ENCODE measurements at places on chromosomes 13 and 19.

DNA sequence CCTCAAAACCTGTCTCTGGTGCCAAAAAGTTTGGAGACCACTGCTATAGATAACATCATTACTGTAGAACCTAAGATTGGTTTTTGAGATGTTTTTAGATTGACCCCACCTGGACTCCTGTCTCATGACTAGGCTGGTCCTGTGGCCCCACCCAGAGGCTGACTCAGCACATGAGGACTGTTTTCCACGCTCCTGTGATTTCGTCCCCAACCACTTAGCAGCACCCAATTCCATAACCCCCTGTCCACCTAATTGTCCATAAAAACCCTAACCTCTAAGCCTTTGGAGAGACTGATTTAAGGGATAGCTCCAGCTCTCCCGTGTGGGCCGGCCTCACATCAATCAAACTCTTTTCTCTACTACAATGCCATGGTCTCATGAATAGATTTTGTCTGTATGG is 25.6 kb upstream of the GAS6 start:
- DNase-seq, result no peak

DNA sequence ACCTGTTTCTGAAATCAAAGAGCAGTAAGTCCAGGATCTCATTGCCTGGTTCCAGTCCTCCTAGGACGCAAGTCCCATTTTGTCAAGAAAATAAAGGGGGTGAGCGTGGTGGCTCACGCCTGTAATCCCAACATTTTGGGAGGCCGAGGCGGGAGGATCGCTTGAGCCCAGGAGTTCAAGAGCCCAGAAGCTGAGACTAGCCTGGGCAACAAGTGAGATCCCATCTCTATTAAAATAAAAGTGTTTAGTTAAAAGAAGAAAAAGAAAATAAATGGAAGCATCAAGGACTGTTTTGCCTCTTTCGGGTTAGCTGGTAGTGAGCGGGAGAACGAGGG is 344 bp upstream of the HAUS5 start:
- no peak for DNase-seq

DNA sequence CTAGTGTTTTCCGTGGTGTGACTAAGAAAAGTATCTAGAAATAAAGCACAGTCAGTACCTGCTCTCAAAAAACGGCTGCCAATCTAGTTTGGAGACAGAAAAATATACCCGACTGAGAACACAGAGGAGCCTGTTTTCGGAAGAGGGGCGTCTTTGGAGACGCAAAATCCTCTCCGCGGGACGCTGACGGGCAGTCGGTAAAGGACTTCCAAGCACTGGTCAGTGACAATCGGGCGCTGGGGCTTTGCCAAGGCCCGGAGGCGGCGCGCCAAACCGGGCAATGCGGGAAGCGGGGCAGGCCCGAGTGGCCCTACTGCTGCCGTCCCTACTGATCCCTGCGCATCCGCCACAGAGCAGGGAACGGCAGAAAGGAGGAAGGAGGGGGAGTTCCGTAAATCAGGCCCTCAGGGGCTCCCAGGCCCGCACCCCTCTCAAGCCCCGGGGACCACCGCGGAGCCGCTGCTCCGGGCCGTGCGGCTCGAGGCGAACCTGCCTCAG is 588 bp upstream of the DPY19L3 start:
- DNase-seq, result peak; percentile 23

DNA sequence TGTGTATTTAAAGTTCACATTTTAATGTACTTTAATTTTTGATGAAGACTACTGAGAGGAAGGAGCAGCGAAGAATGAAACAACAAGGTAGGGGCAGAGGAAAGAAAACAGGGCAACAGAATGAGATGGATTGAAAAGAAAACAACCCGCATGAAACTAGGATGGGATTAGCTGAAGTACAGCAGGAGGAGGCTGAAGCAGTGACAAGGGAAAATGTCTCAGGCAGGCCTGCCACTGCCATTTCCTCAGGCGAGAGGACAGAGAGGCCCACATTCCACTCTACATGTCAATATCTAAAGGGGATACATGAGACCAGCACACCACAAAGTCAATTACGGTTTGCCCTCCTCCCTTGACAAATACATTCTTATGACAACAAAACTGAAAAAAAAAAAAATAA is 1703.2 kb downstream of the EFNB2 start:
- DNase-seq, result no peak

DNA sequence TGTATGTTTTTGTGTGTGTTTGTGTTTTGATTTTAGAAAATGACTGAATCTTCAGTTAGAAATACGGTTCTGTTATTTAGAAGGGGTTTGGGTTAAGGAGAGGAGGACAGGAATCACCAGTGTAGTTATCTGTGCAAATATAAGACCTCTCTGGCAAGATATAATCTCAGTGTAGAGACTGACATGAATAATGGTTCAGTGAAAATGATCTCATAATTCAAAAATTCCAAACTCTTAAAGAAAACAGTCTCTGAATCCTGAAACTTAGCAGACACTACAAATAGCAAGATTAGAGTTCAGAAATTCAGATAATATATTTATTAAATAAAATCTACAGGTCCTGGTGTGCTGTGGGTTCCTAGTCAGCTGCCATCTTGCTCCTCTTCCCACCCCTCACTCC is 73.5 kb downstream of the PDS5B start:
- no peak for DNase-seq

- DNase-seq, result no peak
Measured at GRCh38 chr13:22925881-22926747, 254.7 kb upstream of the SGCG start.

DNA sequence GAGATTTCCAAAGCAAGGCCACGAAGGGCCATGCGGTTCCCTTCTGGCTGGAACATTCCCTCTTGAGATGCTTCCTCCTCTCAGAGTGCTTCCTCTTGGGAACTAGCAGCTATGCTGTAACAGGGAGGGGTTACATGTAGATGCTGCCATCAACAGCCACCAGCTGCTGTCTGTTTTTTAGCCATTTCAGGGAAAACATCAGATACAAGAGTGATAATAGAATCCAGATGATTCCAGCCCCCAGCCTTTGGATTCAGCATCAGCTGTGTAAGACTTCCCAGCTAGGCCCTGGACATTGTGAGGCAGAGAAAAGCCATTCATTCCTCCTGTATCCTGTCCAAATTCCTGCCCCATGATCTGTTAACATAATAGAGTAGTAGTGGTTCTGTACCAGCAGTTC is 8.2 kb upstream of the ZNF177 start:
- no peak for DNase-seq

DNA sequence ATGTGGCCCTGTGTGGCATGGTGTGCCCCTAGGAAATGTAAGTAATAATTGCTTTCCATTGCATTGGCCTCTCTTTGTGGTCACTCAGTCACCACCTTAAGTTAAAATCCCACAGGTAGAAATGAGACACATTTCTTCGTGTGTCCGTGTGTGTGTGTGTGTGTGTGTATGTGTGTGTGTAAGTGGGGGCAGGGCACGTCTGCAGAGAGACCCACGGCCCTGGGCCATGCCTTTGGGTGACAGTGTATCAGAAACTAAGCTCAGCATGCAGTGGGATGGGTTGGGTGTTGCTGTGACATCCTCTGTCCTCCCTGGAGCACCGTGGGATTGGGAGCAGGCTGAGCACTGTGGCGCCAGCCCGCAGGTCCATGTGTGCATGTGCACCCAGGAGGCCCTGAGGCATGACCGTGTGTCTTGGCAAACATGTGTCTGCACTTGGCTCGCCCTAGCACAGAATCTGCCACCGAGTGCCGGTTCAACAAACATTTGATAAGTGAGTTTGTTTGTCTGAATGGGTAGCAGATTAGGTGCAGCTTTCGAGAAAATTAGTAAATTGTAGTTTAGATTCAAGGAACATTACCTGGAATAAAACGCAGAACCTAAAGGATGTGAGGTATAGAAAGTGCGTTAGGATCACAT is 91.8 kb downstream of the WTIP start:
- DNase-seq, result no peak

GRCh38 chr19:9073806-9074205 is 13.1 kb upstream of the OR1M1 start:
- DNase-seq, result no peak

GRCh38 chr19:58582985-58583384 is 9.8 kb upstream of the MZF1 start:
- DNase-seq, result no peak
